NCI-H774 (cell line): ENCODE measurements at places on chromosomes 16 and 17.
A peak's percentile ranks its signal among the peaks of the same experiment; 100 is the strongest.

DNA sequence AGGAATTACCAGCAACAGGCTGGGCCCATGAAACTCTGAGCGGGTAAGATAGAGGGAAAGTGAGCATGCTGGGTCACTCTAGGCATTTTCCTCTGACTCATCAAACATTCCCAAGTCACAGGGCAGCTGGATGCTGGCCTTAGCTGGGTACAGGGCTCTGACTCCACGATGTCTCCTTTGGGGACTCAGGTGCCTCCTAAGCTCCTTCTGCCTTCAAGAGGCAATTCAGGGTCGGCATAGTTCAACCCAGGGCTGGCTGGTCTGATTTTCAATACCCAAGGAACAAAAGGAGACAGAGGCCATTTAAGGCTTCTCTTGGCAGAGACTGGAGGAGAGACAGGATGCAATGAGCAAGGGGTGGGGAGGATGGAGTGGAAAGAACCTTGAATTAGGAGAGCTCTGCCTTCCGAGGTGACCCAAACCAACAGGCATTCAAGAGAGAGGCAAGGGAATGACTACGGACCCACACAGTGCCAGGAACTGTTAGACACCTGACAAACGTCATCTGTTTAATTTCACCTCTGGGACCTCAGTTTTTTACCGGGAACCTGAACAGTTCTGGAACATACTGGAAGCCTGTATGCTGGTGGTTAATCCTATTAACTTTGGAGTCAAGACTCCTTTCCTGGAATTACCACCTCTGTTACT, 910 bp downstream of the WBP2 start:
- DNase-seq: no peak

DNA sequence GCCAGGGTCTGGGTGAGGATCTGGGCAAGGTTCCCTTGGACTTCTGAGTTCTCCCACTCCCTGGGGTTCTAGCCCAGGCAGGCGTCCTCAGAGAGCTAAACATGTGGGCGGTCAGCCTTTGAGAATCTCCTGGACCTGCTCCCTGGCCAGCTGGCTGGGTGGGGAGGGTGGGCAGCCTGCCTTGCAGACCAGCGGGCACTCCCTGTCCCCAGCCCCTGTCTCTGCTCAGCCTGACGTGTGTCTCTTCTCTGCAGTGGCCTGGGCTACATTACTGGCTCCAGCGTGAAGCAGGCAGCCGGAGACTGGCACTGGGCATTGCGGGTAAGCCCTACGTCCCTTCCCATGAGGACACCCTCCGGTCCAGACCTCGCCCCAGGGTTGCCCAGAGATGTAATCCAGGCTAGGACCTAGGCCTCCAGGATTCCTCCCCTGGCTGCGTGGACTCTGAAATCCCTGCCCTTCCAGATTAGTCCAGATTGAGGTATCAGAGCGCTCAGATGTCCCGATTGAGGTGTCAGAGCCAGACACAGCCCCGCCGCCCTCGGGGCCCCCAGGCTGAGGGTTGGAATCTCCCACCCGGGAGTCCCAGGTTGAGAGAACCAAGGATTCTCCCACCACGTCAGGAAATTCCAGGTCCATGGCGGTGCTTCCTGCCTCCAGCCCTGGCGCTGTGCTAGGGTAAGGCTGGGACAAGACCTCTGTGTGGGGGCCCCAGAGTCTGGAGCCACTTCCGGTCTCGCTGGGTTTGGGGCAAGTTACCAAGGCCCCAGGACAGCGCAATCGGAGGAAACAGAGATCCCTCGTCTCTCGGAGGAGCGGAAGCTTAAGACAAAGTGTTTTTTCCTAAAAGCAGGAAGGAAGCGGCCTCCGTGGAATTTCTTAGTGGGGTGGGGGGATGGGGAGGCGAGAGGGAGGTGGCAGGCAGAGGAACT, 24.1 kb downstream of the MYBBP1A start:
- no peak for DNase-seq

GRCh38 chr17:28744972-28745785, 1.4 kb downstream of the TRAF4 start:
- DNase-seq: peak; percentile 22

- no peak for DNase-seq
Observed at GRCh38 chr17:39271546-39271945, 45.8 kb upstream of the STAC2 start.

DNA sequence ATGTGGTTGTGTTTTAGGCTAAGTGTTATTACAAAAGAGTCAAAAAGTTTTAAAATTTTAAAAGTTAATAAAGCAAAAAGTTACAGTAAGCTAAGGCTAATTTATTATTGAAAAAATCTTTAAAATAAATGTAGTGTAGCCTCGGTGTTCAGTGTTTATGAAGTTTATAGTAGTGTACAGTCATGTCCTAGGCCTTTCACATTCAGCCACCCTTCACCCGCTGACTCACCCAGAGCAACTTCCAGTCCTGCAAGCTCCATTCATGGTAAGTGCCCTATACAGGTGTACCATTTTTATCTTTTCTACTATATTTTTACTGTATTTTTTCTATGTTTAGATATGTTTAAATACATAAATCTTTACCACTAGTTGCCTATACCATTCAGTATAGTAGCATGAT, 98.5 kb upstream of the RPRML start:
- no peak for DNase-seq

GRCh38 chr17:12790249-12791106, 1.2 kb downstream of the ARHGAP44 start:
- DNase-seq: no peak

- DNase-seq: no peak
Observed at GRCh38 chr17:70752966-70753467, 583.7 kb downstream of the KCNJ2 start.

DNA sequence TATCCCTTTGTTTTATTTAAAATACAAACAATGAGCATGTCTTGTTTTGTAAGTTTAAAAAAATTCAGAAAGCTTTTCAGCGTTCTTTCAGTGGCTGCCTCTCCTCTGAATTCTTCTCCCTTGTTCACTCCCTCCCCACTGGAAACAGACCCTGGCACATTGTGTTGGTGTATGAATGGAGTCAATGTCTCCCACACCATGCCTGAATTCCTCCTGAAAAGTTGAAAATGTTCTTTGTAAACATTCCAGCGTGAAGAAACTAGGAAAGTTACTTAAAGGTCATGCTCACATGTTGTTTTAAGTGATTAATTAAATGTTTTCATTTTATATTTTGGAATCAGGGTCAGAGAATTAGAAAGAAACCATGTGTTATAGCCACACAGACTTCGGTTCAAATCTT, 136.9 kb upstream of the DYNLRB2 start:
- no peak for DNase-seq

DNA sequence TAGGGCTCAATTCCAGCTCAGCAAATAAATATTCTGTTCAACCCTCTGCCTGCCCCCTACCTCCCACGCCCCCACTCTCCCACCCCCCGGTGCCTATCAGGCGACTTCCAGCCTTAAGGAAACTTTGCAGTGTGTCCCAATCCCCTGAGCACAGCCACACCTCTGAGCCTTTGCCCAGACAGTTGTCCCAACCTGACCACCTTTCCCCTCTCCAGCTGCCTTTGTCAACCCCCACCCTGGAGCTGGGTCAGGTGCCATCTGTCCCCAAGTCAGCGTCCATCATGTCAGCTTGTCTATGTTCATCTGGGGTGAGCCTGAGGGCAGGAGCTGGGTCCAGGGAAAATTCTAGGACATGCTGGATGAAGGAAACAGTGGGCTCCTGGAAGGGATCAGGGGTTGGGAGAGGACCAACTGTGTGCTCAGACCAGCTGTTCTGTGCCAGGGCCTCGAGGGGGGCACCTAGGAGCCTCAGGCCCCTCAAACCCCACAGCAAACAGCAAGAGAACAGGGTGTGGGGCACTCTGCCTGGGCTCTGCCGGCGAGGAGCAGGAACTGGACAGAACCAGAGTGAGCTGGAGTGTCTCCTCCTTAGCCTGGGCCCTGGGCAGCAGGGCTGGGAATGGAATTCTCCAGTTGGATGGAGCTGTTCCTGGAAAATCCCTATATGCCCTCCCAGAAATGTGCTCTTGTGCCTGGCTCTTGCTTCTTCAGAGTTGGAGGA, 17.8 kb downstream of the CDH16 start:
- no peak for DNase-seq

DNA sequence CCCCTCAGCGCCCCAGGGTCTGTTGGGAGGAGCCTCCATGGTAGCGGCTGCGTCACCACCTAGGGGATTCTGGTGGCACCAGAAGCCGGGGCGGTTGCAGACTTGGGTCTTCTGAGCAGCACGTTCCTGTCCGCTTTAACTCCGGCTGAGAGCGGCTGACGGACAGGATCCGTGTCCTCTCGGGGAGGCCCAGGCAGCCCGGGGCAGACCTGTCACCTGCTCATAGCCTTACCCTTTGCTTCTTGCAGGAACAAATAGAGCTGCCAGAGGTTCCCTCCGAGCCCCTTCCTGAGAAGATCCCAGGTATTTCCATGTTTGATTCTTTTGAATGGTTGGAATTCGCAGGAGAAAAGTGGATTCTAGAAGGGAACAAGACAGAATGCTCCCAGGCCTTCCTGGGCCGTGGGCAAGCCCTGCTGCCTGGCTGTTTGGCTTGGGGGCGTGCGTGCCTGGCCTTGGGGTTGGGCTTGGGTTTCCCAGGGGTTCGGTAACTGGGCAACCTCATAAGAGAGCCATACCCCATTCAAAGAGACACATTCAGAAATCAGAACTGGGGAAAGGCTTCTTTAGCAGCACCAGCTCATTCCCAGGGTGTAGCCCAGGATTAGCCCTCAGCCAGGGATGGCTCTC, 6.6 kb downstream of the CHMP6 start:
- no peak for DNase-seq

- DNase-seq: peak; percentile 96
Observed at GRCh38 chr17:51118330-51119195, 2.1 kb downstream of the SPAG9 start.

DNA sequence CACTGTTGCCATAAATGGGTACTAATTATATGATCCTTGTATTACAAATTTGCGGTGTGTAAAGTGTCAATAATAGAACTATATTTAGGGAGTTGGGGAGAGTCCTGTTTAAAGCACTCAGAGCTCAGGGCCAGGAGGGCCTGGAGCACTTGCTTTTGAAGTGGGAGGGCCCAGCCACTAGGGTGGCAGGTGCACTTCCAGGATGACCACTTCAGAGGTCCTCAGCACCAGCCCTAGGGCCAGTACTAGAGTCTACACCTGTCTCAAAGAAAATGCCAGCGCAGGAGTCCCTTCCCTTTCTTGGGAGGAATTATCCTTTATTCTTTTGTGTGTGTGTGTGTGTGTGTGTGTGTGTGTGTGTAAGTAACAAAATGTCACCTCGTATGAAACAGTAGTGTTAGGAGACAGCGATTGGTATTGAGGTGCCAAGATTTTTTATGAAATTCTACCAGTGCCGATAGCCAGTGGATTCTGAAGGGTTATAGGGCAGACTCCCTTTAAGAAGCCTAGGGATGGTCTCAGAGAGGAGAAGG, 31.9 kb downstream of the MYO18A start:
- DNase-seq: peak; percentile 39
